ENCODE measurements at places on chromosomes 2 and 18. TPM values are rescaled to one million over a fixed set of nuclear protein-coding genes. Genes with fewer than 3 reads are reported as not detected.

The LIMS4 gene
- not detected for total RNA-seq

The GBX2 gene
- total RNA-seq = 1.3 TPM

The SCYGR3 gene
- not detected for total RNA-seq

The REG3A gene
- not detected for total RNA-seq

The PROKR1 gene
- 5.2 TPM for total RNA-seq

The NGEF gene
- 5.4 TPM for total RNA-seq

The SALL3 gene
- 29.0 TPM for total RNA-seq

The CENPA gene
- total RNA-seq = 13.0 TPM

The TEKT4 gene
- not detected for total RNA-seq

Measured in GM23338 (cell line).